Skin of body (tissue), 3 donors: ENCODE measurements at places on chromosomes 3 and 15.

DNA sequence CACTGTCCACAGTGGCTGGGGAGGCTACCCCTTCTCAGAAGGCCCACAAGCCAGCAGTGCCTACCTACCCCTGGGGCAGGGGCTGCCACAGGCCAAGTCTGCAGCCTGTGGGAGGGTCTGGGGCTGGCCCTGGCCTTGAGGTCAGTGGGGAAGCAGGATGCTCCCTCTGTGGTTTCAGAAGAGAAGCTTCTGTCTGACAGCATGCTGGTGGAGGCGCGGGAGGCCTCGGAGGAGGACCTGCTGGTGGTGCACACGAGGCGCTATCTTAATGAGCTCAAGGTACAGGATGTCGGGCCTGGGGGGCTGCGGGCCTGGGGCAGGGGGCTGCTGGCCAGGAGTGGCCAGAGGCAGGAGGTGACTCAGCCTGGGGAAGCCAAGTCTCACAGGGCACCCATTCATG lies 3.2 kb downstream of the HDAC11 start:
- DNase-seq: no peak

GRCh38 chr15:101652786-101653430 lies 727 bp upstream of the TM2D3 start:
- DNase-seq: no peak

DNA sequence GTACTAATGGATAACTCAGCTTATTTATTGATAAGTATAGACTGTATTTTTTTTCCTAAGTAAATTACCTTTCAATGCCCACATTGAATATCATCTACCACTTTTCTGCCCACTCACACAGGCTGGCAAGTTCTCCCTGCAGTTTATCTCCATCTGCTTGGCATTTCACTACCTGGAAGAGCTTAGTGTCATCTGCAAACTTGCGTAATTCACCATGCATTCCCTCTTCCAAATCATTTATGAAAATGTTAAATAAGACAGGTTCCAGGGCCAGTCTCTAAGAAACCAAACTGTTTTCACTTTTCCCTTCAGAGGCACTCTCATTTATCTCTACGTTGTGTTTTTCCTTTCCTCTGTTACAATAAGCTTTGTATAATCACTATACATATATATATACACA lies 1076.6 kb downstream of the IGSF11 start:
- no peak for DNase-seq

- no peak for DNase-seq
Observed at GRCh38 chr3:127718916-127719290, 46.2 kb downstream of the ABTB1 start.

DNA sequence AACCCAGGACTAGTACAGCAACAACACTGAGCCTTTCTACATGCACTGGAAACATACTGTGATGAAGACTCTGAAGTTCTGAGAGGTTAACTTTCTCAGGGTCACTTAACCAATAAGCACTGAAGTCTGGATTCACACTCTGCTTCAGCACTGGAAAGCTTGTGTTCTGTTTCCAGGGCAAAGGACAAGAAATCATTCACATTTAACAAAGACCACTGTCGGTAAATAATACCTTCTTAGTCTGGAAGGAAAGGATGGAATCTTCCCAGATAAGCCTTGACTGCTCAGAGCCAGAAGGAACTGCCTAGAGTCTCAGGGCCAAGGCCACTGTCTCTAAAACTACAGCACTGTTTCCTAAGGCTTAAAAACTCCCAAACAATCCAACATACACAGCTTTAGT lies 4.3 kb upstream of the GLYCTK start:
- DNase-seq: no peak

DNA sequence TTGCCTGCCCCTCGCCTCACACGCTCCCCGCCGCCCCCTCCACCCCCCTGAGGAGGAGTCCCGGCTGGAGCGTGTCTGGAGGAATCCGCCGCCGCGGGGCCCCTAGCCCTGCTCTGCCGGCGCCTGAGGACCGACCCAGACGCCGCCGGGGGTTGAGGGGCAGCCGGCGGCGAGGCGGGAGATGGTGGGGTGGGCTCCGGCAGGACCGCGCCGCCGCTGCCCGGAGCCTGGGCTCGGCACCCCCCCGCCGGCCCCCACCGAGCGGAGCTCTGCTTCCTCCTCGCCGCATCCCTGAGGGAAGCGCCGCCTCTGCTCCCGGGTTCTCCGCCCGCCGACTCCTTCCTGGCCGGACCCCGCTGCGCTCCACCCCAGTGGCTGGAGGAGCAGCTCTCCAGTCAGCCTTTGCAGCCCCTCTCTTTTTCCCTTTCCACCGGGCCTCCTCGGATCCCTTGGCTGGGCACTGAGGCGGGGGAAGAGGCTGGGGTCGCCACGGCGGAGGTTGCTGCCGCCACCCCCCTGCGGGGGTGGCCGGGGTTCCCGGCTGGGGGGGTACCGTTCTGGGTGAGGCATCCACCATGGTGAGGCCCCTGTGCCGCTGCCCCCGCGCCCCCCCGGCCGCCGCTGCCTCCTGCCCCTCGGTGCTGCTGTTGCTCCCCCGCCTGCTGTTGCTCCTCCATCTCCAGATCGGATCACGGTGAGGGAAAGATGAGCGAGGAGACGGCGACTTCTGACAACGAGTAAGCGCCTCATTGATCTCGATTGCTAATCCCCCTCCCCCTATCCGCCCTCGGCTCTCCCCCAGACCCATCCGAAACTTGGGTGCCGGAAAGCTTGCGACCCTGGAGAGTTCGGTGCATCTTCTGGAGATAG lies at the start of gene SPRED1:
Gene SPRED1 (plus strand): TSS at position 356 of the 870 bp plus-strand sequence. CDS start 350 bp downstream, at position 706.
- DNase-seq: no peak

- no peak for DNase-seq
Observed at GRCh38 chr3:157700405-157700804, 197.2 kb upstream of the VEPH1 start.

GRCh38 chr3:46693892-46694226 lies 380 bp upstream of the ALS2CL start:
- no peak for DNase-seq

- no peak for DNase-seq
Observed at GRCh38 chr3:111720681-111721380, 125.7 kb upstream of the ZBED2 start.

DNA sequence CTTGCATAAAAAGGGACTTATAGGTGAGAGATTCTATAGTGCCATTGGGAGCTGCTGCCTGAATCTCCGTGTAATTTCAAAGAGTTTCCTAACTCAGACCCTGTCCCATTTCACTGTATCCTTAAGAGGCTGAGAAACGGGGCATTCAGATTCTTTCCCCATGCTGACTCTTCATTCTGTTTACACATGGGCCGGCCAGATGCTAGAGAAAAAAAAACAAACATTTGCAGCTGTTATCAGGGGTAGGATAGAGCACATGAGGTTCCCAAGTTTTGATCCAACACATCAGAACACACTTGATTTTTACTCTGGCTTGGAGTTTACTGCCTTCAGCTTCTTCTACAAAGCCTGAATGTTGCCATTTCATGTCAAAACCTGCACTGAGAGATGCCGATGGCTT lies 215.9 kb upstream of the TPRG1 start:
- DNase-seq: no peak

DNA sequence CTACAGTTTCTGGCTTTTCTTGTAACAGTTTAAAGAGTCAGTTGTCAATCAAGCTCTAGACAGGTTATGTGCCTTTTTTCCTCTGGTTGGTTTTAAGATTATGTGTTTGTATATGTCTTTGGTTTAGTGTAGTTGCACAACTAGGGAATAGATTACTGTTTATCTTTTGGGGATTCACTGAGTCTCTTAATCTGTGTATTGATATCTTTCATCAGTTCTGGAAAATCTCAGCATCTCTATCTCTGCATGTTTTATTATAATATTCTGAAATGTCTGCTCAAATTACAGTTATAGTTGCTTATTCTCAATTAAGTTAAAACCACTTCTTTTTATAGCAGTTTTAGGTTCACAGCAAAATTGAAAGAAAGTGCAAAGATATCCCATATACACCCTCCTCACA lies 14.3 kb downstream of the DUT start:
- no peak for DNase-seq

GRCh38 chr15:58190419-58190818 lies 52.2 kb downstream of the AQP9 start:
- DNase-seq: no peak

- no peak for DNase-seq
Observed at GRCh38 chr3:28780480-28780879, 431.9 kb upstream of the AZI2 start.

GRCh38 chr3:65083240-65083639 lies 395.4 kb upstream of the ADAMTS9 start:
- DNase-seq: peak; percentile 52

- no peak for DNase-seq
Observed at GRCh38 chr3:177124882-177125281, 72.4 kb downstream of the TBL1XR1 start.

DNA sequence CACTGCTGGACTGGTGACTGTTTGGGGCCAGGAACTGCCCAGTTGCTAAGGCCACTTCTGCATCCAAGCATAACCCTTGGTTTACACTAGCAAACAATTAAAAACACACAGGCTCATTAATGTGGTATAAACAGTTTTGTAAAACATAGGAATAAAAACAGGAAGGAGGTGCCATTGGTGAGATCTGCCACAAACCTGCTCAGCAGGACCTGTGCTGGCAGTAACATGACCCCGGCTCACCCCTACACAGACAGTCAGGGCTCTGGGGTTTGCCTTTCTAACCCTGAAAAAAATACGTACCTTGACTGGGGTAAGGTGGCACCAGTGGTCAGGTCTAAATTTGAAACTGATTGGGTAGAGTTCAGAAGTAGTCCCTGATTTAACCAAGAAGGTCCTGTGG lies 76.2 kb downstream of the ATP1B3 start:
- no peak for DNase-seq

GRCh38 chr3:178810181-178810580 lies 261.4 kb downstream of the ZMAT3 start:
- no peak for DNase-seq

GRCh38 chr3:137105277-137105977 lies 147.6 kb downstream of the IL20RB start:
- DNase-seq: peak; percentile 44

- DNase-seq: no peak
Observed at GRCh38 chr3:34534013-34534412, 735.6 kb downstream of the PDCD6IP start.

DNA sequence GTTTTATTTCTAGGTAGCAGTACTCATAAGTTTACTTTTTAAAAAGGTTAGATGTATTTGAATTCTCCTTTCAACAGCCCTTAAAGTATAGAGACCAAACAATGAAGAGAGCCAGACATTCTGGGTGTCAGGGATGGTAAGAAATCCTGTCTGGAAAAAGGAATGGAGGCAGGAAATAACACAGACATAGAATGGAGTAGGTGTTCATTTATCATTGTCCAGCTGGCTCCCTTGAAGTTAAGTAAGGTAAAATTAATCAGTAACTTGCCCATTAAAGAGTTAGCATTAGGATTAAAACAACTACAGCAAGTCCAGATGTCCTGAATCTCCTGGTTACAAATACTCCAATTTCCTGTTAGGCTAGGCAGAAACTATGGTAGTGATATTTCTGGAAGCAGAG lies 13.5 kb upstream of the SUCNR1 start:
- no peak for DNase-seq

- no peak for DNase-seq
Observed at GRCh38 chr3:169563775-169564059, 99.8 kb downstream of the MECOM start.

- DNase-seq: no peak
Observed at GRCh38 chr15:60681353-60681752, 202.4 kb upstream of the ICE2 start.

DNA sequence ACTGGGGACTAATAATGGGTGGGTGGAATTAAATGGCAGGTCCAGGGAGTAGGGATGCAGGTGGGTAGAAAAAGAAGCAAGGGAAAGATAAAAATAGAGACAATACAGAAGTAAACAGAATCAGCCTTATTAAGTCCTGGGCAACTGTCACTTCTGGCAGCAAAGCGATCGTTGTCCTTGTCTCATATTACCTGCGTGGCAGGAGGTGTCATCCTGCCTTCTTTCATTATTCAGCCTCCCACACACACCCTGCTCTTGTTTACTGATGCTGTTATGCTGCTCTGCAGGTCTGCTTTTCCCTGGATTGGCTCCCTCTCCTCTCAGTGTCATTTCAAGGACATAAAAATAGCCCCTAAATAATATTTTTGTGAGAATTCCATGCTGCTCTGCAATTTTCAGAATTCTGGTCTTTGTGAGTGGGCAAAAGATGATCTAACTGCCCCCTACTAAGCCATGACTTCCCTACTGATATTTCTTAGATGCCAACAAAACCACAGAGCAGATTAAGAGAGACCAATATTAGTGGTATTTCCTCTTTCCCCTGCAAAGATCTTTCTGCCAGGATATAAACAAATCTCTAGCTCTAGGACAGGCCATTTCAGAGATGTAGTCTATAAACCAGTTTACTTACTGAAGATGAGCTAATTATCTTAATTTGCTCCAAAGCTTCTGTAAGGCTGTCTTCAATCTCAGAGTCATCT lies 8.5 kb downstream of the VEPH1 start:
- DNase-seq: no peak

GRCh38 chr15:52066842-52067544 lies 45.6 kb downstream of the BCL2L10 start:
- DNase-seq: no peak

GRCh38 chr3:53134631-53135232 lies 4.5 kb upstream of the RFT1 start:
- no peak for DNase-seq

GRCh38 chr15:66290518-66290917 lies 2.9 kb upstream of the DIS3L start:
- DNase-seq: no peak

- no peak for DNase-seq
Observed at GRCh38 chr3:134074790-134075567, 45.3 kb upstream of the SLCO2A1 start.

DNA sequence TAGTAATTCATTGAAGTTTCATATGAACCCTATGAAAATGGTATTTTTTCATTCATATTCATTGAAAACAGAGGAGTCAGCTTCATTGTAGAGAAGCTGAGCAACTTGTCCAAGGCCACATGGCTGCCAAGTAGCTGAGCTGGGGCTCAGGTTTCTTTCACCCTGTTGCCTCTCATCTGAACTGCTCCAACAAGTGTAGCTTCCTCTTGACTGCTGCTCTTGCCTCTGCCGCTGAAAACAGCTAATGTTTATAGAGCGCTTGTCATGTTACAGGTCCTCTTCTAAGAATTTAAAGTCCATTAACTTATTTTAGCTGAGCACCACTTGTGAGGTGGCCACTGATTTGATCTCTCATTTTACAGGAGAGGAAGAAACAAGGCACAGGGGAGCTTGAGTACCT lies 81.1 kb downstream of the PDCD6IP start:
- DNase-seq: no peak

DNA sequence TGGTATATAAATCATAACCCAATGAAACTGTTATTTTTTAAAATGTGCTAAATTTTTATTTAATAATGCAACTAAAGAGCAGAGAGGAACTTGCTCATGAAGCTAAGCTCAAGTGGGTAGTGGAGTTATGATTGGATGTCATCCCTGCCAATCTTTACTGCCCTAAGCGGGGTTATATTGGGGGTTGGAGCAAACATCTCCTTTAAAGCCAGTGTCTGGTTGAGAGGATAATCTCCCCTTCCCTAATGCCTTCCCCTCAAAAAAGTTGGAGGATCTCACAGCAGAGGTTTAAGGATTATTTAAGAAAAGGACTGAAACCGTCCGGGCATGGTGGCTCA lies 32.1 kb upstream of the CLASP2 start:
- DNase-seq: no peak

- DNase-seq: no peak
Observed at GRCh38 chr3:160279657-160280056, 54.4 kb downstream of the C3orf80 start.
